ENCODE measurements at places on chromosomes 7 and 10. TPM values are rescaled to one million over a fixed set of nuclear protein-coding genes. Genes with fewer than 3 reads are reported as not detected.

- no peak for DNase-seq
These were observed 39.0 kb upstream of the TECTB start for GRCh38 chr10:112244197-112244596.

The WNT2 gene
- total RNA-seq: 0.65 TPM

- no peak for DNase-seq
These were observed 14.7 kb downstream of the ATRNL1 start for GRCh38 chr10:115107830-115108229.

GRCh38 chr7:70586822-70587221 lies 545.1 kb upstream of the GALNT17 start:
- DNase-seq: no peak

The TFPI2 gene
- 113 TPM for total RNA-seq

The BLVRA gene
- total RNA-seq: 53.5 TPM

The CPVL gene
- 35.4 TPM for total RNA-seq

DNA sequence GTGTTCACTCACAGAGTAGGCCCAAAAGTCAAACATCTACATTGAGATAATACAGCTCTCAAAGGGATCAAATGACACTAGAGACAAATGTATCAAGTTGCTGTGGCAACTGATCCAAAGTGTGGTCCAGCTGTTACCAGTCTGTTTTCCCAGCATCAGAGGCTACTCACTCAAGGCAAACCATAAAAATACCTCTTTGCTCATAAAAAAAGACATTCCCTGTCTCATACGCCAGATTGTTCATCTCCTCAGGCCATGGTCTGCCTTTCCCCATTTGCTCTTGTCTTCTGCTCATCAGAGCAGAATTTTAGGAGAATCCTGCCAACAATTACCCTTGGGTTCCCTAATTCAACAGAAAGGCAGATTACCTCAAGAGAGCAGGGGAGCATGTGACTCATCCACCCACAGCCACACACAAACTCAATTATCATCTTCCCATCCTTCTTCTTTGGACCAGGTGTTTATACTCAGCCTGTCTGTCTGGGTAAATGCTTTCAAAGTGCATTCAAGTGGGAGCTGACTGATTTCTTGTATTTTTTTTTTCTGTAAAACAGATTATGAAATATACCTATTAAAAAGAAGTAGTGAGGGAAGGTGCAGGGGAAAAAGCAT lies 226.5 kb upstream of the HPS1 start:
- DNase-seq: peak; percentile 18

DNA sequence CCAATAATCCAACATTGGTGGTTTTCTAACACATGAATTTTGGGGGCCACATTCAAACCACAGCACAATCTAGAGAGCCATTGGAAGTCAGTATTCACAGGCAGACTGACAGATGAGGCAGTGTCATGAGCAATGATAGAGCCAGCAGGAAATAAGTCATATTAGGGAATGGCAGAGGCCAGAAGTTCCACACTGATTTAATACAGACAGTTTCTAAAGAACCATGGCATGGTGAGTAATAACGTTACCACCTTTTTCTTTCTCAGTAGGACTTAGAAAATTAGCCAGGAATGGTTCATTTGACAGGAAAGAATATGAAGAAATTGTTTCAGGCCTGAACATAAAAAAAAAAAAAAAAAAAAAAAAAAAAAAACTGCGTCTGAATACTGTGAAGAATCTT lies 210.3 kb downstream of the GPAM start:
- no peak for DNase-seq

The VWA2 gene
- not detected for total RNA-seq

The FAM13C gene
- total RNA-seq: 0.46 TPM

The SFMBT2 gene
- total RNA-seq: 4.3 TPM

- no peak for DNase-seq
These were observed 518.9 kb upstream of the CELF2 start for GRCh38 chr10:10498781-10499180.

DNA sequence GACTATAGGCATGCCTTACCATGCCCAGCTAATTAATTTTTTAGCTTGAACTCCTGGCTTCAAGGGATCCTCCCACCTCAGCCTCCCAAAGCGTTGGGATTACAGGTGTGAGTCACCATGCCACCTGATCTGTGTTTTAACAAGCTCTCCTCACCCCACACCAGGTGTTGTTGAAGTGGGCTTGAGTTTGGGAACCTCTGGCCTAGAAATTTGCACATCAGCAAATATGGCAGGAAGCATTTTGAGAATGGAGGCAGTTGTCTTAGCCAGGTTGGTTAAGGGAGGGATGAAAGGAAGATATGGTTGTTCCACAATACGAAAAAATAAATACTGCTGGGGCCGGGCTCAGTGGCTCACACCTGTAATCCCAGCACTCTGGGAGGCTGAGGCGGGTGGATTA lies 433.1 kb downstream of the TYW1 start:
- DNase-seq: no peak

DNA sequence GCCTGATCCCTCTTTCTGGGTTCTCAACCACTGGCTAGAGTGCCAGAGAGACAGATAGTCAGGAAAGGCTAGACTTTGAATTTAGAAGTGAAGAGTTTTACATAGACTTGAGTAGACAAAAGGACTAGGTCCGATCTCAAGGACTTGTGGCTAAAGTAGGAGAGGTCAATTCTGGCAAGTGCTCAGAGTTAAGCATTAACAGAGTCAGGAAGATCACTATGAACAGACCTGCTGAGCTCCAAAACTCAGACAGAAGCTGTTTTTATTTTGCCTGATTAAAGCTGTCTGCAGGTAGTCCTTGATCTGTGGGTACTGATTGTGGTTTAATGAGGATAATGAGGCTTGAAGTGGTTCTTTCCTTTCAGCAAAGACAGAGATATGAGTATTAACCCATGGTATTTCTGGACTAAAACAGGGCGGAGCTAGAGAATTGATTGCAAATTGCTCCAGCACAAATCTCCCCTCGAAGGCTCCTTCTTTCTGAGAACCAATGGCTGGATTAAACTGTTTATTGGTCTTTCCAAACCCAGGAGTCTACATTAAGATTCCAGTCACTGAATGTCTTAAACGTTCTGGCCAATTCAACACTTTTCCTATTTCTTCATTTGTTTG lies 423.2 kb downstream of the IPMK start:
- no peak for DNase-seq

DNA sequence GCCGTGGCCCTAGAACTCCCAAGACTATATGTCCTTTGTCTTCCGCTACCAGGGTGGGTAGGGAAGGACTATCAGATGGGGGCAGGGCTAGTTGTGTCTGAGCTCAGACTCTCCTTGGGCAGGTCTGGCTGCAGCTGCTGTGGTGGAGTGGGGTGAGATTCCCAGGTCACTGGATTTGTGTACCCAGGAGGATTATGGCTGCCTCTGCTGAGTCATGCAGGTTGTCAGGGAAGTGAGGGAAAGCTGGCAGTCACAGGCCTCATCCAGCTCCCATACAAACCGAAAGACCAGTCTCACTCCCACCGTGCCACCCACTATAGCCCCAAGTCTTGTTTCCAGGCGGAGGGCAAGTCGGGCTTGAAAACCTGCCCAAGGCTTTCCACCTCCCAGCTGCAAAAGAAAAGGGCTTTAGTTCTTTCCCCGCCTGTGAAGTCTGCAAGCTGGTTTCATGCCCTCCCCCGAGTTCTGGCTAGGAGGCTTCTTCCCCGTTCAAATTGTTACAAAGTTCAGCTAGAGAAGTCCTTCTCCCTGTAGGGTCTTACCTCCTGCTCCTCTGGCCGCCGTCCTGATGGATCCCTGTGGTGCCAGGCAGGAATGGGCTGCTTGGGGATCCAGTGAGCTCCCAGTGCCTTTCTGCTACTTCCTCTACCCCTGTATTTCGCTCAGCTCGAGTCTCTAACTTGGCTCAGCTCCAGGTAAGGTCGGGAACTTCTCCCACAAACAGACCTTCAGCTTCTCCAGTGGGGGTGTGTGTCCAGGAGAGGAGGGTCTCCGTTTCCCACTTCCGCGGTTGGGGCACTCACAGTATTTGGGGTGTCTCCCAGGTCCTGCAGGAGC lies 106.8 kb upstream of the FGL2 start:
- DNase-seq: no peak

DNA sequence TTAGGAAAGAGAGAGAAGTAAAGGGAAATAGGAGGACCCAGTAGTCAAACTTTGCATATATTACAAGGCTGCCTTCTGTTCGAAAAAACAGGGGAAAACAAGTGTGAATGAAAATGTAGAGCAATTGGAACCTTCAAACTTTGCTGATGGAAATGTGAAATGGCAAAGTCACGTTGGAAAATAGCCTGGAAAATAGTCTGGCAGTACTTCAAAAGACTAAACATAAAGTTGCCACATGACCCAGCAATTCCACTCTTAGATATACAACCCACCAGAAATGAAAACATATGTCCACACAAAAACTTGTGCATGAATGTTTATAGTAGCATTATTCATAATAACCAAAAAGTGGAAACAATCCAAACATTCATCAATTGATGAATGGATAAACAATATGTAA lies 78.6 kb upstream of the IFRD1 start:
- no peak for DNase-seq

DNA sequence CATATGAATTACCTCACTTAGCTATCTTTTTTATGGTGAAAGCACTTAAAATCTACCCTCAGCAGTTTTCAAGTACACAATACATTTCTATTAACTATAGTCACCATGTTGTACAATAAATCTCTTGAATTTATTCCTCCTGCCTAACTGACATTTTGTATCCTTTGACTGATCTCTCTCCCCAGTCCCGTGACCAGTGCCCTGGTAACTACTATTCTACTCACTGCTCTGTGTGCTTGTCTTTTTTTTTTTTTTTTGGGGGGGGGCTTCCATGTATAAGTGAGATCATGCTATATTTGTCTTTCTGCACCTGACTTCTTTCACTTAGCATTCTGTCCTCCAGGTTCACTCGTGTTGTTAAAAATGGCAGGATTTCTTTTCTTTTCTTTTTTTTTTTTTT lies 11.4 kb upstream of the GAD2 start:
- no peak for DNase-seq

The CAV2 gene
- total RNA-seq: 191 TPM

GRCh38 chr10:60277656-60278055 lies 112.0 kb downstream of the ANK3 start:
- no peak for DNase-seq

DNA sequence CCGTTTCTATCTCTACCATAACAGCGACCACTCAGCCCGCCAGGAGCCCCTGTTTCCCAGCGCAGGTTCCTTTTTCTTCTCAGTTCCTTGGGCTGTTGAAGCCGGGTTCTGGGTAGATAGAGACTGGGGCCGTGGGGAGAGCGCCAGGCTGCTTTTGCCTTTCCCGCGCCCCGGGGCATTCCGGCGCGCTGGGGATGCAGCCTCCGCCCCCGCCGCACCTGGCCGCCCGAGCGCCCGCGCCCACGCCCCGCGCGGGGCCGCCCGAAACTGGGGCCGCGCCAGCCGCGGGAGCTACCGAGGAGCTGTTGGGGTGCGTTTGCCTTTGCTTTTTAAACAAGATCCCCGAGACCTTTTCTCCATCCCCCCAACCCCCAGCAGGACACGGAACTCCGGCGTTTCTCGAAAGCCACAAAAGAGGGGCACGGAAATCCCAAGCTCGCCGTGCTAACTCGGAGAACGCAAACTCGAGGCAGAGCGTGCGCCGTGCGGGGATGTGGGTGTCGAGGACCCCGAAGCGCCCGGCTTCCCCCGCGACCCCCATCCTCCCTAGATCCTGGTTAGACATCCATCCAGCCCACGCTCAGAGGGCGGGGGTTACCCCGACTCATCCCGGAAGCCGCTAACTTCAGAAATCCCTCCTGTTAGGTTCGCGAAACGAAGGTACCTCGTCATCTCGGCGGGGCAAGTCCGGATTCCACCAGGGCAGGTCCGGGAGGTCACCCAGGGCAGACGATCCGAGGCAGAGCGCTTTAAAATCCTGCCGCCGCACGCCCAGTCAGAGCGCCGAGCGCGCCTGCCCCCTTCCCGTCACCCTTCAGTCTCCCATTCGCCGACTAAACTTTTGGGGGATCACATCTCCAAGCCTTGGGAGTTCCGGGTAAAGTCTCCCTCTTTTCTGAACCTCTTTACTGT lies 1.0 kb downstream of the GRM8 start:
- peak; percentile 37 for DNase-seq

- peak; percentile 44 for DNase-seq
These were observed 613 bp downstream of the MAPK8 start for GRCh38 chr10:48306870-48307710.

GRCh38 chr10:12960334-12960898 lies 41.1 kb downstream of the CCDC3 start:
- no peak for DNase-seq

GRCh38 chr7:20083781-20084180 lies 133.4 kb downstream of the MACC1 start:
- peak; percentile 83 for DNase-seq

The DNAJC12 gene
- total RNA-seq: 3.4 TPM

The PLCE1 gene
- total RNA-seq: 2.5 TPM

GRCh38 chr10:132369636-132370185 lies 27.3 kb upstream of the PWWP2B start:
- DNase-seq: no peak

The SPDYE6 gene
- not detected for total RNA-seq
